ENCODE measurements at places on chromosomes 4 and X. TPM values are rescaled to one million over a fixed set of nuclear protein-coding genes. Genes with fewer than 3 reads are reported as not detected.

DNA sequence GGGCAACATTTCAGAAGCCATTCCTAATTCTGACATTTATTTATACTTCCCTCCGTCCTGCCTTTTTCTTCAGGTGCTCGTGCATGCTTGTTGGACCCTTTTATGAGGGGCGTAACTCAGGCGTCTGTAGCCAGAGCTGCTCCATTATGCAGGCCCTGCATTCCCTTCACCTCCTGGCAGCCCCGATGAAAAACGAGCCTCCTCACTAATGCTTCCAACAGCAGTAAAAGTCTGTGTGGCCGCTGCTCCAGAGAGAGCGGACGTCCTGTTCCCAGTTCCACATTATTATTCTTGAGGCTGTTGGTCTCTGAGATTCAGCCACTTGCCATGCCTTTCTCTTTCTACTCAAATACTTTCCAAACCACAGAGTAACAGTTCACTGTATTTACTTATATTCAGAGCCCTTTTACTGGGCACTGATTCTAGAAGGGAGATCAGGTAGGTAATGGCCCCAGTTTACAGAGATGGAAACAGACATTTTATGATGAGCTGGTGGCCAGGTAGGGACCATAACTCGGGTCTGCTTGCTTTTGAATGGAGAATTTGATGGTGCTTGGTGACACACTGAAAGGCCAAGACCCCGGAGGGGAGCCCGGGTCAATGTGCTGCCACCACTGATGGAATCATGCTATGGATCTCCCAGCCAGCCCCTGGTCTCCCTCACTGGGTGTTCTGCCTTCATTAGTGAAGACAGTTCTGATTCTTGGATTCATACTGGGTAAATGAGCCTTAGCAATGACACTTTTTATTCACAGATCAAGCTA lies 101.0 kb downstream of the GATB start:
- DNase-seq, result no peak

GRCh38 chrX:22526339-22526738 lies 253.6 kb downstream of the CBLL2 start:
- DNase-seq, result no peak

DNA sequence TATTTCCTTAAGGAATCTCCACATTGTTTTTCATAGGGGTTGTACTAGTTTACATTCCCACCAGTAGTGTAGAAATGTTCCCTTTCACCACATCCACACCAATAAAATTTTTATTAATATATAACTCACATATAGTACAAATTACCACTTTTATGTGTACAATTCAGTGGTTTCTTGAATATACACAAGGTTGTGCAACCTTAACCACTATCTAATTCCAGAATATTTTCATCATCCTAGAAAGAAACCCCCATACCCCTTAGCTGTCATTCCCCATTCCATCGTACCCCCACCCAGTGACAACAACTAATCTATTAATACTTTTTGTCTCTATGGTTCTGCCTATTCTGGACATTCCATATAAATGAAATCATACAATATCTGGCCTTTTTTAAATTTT lies 108.3 kb upstream of the USP9X start:
- no peak for DNase-seq

DNA sequence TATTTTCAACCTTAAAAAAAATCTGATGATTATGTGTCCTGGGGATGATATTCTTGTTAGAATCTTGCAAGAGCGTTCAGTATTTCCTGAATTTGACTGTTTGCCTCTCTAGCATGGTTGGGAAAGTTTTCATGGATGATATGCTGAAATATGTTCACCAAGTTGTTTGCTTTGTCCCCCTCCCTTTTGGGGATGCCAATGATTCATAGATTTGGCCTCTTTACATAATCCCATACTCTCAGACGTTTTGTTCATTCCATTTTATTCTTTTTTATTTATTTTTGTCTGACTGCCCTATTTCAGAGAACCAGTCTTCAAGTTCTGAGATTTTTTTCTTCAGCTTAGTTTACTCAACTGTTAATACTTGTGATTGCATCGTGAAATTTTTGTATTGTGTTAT lies 415.1 kb downstream of the FAM47B start:
- no peak for DNase-seq

DNA sequence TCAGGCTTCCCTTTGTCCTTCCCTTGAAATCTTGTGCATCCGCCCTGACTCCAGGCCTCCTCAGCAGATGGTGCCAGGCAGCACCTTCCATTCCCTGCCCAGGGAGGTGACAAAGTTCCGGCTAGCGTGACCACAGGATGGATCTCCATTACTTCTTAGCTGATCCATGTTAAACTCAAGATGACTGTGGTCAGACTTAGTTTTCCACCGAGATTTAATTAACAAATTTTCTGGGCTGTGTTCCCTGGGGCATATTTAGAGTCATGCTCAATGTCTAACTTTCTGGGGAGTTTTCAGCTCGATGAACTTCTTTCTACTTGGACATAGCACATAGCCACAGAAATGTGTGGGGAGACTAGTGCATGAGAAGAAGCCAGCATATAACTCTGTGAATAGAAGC lies 215.1 kb upstream of the SFRP2 start:
- no peak for DNase-seq

DNA sequence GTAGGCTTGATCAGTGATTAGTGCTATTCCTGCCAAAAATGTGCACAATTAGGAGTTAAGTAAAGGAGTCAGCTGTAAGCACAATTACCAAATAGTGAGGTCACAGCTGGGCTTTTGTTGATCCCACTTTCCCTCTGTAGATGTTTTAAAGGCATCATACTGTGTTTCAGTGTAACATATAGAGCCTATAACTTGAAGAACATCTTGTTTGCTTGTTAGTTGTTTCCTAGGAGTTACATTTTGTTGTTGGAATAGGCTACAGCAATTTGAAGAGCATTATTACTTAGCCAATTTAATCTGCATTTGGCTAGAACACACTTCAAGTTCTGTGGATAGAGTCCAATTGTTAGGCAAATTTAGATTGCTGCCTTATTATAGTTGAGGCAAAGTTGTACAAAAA lies 210.7 kb upstream of the MAD2L1 start:
- no peak for DNase-seq

Gene P2RY10
- not detected for total RNA-seq

DNA sequence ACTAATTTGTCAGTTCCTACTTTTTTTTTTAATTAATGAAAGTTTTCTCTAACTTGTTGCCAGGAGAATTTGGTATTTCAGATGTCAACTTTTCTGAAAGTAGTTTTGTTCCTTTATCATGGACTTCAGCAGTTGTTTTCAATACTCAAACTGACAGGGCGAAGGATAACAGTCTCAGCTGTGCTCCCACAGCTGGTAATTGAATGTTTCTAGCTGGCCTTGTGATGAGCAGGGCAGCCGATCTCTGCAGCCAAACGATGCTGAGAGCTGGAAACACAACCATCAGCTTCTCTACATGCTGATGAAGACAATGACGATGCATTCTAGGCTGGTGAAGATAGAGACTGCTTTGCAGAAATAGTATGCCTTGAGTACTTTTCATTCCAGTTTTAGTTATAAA lies 130.0 kb upstream of the MAP9 start:
- no peak for DNase-seq

- DNase-seq, result no peak
Measured at GRCh38 chrX:138710866-138711341, 613 bp downstream of the FGF13 start.

Gene FNIP2
- total RNA-seq, result 42.3 TPM

DNA sequence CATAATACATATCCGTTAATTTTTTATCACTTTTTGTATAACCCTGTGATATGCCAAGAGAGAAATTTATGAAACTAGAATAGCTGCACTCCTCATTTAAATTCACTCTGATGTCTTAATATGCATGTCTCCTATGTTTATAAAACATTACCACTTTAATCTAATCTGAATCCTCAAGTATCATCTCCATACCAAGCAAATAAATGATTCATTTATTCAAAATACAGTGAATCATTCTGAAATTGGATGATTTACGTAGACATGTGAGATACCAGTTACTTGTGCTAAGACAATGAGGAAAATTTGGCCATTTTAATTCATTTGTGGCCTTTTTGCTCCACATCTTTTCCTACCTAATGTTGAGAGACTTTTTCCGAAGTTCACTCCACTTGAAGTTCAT lies 435.1 kb upstream of the FTHL17 start:
- DNase-seq, result no peak

All from lung microvascular endothelial cell (primary cell).